ENCODE measurements at places on chromosomes 2 and 18.
A peak's percentile ranks its signal among the peaks of the same experiment; 100 is the strongest.

GRCh38 chr18:69916412-69916811 is 31.3 kb downstream of the CD226 start:
- DNase-seq, result no peak

DNA sequence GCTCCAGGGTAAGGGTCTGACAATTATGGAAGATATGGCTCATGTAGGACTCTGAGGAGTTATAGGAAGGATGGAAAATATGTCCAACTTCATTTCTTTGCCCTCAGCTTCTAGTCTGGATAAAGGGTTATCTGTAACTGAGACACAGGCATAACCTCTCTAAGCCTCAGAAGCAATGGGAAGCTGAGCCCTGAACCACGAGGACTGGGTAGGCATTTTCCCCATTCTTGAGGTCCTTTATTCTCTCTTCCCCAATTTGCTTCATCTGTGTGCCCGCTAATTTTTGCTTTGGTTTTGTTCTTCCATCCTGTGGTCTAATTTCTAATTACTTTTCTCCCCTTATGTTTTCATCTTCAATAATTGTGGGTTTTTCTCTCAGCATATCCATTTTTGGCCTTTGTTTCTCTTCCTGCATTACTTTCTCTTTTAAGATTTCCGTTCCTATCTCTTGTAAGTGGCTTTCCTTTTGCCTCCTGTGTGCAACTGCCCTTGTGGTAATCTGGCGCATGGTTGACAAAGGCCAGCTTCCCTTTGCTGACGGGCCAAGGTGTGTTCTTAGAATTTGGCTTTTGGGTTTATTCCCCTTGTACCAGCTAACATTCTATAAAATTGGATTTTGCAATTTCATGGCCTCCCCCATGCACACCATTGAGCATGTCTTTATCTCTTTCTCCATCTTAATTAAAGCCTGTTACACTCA is 343.8 kb downstream of the TXNL1 start:
- no peak for DNase-seq

DNA sequence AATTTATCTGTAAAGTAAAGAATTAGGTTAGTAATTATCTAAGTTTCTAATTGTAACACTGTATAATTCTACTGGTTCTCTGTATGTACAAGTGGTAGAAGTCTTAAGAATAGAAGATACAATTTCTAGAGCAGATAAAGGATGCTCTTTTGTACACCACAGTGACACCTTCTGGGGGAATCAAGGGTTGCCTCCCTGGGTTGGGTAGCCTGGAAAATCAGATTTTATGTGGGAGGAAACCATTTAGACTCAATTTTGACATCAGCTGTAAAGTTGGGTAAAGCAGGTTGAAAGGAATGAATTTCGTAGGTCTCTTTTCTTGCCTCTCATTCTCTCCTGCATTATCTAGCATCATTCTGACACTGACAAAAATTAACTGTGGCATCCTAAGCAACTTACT is 354.8 kb downstream of the DCC start:
- DNase-seq, result no peak

- no peak for DNase-seq
Measured at GRCh38 chr2:105140240-105140568, 101.3 kb upstream of the GPR45 start.

DNA sequence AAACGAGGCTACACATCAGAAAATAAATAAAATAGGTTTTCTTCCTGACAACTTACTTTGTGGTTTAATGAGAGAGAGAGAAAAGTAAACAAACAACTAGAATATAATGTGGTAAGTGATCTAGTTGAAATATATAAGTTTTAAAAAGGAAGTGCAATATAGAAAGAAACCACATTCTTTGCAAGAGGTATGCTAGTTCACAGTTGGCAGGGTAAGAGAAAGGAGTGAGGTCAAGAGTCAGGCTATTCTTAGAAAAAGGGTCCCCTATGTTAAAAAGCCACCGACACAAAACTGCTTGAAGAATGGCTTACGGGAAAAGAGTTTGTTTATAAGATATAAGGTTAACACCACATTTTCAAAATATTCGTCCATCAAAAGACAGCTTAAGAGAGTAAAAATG is 462.1 kb downstream of the ERBB4 start:
- DNase-seq, result no peak

DNA sequence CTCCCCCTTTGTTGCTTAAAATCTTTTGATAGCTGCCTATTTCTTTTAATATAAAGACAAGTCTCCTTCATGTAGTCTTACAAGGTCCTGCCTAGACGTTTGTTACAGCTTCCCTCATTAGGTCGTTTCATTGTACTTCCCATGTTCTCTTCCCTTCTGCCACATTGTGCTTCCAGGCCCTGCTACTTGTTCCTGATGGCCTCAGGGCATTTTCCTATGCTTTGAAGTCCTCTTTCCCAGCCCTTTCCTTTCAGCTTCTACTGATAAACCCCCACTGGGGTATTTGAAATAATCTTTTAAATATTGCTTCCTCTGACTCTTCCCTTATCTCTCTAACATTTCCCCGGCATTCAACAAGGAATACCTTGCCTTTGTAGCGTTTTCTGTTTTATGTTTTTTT is 67.4 kb downstream of the UBE2E3 start:
- peak; percentile 18 for DNase-seq

DNA sequence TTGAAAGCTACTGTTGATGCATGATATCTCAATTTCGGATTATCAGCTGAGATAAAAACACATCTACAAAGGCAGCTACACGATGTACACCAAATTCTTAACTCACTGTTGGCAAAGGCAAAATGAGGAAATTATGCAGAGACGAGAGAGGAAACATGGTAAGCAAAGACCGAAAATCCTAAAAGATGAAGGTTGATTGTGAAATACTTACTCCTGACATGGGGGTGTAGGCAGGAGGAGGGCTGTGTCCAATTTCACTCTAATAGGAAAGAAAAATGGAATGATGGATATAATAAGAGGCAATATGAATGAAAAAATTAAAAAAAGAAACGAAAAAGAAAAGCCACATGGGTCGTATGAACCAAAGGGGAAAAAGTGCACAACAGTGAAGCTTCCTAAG is 831.3 kb downstream of the CPS1 start:
- DNase-seq, result no peak

GRCh38 chr2:29733965-29734364 is 187.4 kb downstream of the ALK start:
- DNase-seq, result no peak

DNA sequence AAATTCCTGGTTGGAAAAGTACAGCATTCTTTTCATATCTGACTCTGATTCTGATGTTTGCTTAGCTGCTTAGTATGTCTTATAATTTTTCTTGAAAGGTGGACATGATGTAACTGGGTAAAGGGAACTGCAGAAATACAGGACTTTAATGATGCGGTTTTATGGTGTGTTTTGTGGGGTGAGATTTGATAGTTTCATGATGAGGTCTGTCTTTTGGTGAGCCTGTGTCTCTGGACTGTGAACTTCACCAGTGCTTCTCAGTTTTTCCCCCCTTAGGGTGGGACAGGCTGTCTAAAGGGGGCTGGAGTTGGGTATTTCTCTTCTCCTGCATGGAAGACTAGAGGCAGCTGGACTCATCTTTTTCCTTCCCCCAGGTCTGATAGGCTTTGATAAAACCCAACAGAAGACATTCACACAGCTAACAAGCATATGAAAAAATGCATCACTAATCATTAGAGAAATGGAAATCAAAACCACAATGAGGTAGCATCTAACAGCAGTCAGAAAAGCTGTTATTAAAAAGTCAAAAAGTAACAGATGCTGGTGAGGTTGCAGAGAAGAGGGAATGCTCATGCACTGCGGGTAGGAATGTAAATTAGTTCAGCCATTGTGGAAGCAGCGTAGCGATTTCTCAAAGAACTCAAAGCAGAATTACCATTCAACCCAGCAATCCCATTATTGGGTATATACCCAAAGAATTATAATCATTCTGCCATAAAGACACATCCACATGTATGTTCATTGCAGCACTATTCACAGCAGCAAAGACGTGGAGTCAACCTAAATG is 77.6 kb downstream of the EPC2 start:
- no peak for DNase-seq

GRCh38 chr2:239324456-239324855 is 76.4 kb downstream of the HDAC4 start:
- no peak for DNase-seq

GRCh38 chr2:148660999-148661398 is 16.4 kb downstream of the EPC2 start:
- DNase-seq, result no peak

DNA sequence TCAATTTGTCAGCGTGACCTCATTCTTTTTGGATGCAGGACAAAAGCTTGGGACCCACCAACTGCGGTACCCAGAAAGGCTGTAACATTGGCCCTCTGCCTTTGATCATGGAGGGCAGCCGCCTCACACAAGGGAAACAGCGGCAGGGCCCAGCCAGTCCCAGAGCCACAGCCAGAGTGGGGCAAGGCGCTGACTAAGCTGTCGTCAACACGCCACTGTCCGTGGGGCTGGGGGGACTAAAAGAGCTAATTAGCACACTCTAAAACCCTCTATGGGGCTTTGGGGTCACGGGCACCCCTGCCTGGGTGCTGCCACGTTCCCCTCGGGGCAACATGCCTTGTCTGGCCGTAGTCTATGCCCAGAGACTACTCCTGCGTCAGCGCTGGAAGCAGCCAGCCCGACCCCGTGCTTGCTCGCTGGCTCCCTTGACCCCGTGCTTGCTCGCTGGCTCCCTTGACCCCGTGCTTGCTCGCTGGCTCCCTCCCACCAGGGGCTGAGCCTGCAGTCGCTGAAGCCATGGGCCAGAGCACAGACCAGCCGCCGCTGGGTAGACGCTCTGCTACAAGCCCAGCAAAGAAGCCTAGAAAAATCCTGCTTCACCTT is 598.4 kb downstream of the MBD2 start:
- no peak for DNase-seq

- DNase-seq, result no peak
Measured at GRCh38 chr2:42823744-42824453, 31.5 kb upstream of the HAAO start.

DNA sequence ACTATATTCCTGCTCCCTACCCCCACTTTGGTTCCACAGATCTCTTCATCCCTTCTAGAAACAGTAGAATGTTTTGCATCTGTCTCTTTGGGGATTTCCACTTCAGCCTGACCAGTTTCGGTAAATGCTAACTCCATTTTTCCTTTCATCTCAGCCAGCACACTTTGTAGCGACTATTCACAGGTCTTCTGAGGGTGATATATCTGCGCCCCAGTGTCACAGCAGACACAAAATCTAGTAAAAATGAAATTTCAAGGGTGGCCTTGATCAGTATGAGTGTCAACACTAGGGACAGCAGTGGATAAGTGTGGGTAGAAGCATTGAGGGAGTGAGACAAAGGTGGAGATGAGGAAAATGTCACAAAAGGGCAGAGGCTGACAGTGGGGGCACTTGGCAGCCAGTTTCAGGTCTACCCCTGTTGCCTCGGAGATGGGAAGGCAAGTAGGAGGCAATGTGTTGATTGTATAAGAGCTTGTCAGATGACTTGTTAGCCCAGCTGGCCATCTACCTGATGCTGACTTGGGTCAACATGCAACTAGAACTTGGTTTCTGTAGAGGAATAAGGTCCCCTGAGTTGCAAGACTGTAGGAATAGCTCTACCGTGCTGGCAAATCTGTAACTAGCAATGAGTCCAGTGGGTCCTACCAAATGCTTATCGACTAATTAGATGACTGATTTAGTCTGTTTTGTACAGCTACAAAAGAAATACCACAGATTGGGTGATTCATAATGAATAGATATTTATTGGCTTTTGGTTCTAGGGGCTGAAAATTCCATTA is 60.7 kb downstream of the CXCR4 start:
- DNase-seq, result no peak

DNA sequence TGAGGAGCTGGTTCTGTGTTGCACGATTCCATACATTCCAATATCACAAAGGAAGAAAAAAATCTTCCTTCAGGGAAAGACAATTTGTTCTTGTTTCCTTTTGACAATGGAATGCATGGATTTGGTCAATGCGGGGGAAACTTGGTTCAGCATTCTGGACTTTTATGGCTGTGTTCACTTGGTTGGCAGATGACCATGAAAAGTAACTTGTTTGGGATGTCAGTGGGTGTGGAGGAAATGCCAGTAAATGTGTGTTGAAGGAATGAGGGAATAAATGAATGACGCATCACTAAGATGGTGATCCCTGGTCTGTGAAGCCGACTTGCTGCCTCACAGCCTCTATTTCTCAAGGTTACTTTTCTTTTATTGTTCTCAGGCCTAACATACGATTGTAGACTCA is 53.7 kb downstream of the THUMPD2 start:
- no peak for DNase-seq

- no peak for DNase-seq
Measured at GRCh38 chr2:65934992-65935629, 499.8 kb upstream of the MEIS1 start.

- DNase-seq, result peak; percentile 13
Measured at GRCh38 chr2:55051026-55051866, 995 bp upstream of the RTN4 start.

DNA sequence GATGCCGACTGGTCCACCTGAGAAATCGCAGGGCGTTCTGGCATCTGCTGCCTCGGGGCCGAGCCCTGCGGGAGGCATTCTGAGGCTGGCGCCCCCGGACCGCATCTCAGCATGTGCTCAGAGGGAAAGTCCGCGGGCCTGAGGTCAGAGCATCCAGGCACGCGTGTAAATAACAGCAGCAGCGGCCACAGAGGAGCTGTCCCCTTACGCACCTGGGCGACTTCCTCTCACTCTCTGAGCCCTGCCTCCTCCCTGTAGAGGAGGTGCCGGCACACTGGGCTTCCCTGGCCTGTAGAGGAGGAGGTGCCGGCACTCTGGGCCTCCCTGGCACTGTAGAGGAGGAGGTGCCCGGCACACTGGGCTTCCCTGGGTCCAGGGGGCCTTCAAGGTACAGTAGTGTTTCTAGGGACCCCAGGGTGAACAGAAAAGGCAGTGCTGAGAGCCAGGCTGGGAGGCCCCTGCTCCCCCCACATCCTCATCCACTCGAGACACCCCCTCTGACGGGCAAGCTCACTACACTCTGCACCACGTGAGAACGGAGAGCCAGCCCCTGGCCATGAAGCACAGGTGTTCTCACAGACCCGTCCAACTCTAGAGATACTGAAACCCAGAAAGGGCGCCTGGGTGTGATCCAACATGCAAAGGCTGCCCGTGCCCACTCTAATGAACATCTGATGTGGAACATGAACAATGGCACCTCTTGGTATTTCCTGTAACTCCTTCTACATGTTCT is 263.5 kb downstream of the HDAC4 start:
- DNase-seq, result no peak

DNA sequence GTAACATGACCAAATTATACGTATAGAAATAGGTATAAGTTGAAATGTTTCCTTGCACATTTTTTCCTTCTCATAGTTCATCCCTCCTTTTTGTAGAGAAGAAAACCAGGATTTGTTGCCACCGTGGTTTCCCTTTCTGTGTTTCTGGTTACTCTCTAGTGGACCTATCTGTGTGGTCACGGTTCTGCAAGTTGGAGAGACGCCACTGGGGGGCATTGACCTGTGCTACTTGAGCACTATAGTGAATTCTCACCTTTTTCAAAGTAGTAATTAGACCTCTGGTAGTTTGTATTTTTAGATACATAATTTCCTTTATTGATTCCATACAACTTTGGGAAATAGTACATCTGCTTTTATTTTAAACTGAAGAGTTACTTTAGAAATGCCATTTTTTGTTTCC is 444.8 kb downstream of the PTPRM start:
- no peak for DNase-seq

GRCh38 chr2:176270100-176270750 is 983 bp downstream of the MTX2 start:
- no peak for DNase-seq

- no peak for DNase-seq
Measured at GRCh38 chr2:28461056-28461455, 34.8 kb upstream of the PLB1 start.
